Activated T-cell treated with anti-CD3 and anti-CD28 coated beads, Interleukin-2, amount 50 U/mL, for 1 hour (primary cell): ENCODE measurements at places on chromosomes 6 and 20.
A peak's percentile ranks its signal among the peaks of the same experiment; 100 is the strongest.

- no peak for DNase-seq
Measured at GRCh38 chr6:127148511-127148910, 30.0 kb downstream of the RSPO3 start.

DNA sequence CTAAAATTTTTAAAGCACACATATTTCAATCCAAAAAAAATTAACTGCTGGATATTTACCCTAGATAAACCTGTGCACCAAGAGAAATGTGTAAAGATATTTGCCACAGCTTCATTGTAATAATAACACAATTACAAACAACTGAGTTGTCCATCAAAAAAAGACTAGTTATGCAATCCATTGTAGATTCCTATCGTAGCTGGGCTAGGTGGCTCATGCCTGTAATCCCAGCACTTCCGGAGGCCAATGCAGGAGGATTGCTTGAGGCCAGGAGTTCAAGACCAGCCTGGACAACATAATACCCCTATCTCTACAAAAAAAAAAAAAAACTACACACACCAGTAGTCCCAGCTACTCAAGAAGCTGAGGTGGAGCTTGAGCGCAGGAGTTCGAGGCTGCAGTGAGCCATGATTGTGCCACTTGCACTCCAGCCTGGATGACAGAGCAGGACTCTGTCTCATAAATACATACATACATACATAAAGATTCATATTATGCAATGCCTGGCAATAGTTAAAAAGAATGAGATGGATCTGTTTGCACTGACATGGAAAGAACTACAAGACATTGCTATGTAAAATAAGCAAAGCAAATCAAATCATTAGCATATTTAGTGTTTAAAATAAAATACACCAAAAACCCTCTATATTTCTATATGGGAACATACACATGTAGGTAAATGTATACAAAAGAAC lies 56.5 kb upstream of the CCDC28A start:
- no peak for DNase-seq

- DNase-seq = peak; percentile 49
Measured at GRCh38 chr6:33620158-33620855, 815 bp upstream of the ITPR3 start.

DNA sequence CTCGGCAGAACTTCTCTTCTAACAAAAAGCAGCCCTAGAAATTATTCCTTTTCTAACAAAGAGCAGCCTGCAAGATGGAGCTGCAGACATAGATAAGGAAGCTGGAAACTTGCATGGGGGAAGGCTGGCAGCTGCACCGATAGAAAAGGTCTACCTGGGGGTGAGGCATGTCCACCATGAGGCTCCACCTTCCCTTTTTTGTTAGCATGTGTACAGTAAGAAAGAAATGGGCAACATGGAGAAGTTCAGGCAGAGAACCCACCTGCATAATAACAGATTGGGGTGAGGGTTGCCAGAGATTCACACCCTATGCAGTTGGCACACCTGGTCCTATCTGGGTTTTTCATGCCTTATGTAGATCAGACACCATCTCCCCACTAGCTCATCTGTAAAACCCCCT lies 25.4 kb downstream of the ZNF311 start:
- DNase-seq = no peak

DNA sequence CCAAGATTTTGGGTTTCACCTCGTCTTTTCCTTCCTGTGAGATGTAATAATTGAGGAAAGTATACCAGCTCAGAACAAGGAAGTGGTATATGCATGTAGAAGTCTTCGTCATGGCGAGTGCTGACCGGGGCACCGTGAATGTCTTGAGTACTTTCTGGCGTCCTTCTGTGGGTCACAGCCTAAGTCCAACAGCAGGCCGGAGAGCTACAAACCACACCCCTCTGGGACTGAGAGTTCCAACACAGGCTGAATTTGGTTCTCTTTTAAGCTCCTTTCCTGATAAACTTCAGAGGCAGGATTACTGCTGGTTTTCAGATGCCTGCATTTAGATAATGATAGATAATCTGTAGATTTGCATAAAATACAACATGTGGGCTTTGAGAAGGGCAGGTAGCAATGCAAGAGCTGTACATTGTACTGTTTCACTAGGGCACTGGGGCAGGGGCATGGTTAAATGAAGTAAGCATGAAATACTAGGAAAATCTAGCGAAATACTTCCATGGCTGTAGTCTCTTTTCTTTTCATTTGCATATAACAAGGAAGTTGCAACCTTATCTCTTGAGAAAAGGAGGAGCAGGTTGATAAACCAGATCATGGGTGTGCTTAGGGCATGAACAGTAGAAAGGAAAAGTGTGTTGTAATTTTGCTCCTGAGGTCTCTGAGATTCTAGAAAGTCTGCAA lies at the start of gene ADTRP:
Gene ADTRP (minus strand): TSS at position 156 of the 681 bp plus-strand sequence. CDS start 44 bp downstream, at position 112.
- DNase-seq = no peak

- DNase-seq = no peak
Measured at GRCh38 chr6:69135927-69136326, 500.8 kb downstream of the ADGRB3 start.

DNA sequence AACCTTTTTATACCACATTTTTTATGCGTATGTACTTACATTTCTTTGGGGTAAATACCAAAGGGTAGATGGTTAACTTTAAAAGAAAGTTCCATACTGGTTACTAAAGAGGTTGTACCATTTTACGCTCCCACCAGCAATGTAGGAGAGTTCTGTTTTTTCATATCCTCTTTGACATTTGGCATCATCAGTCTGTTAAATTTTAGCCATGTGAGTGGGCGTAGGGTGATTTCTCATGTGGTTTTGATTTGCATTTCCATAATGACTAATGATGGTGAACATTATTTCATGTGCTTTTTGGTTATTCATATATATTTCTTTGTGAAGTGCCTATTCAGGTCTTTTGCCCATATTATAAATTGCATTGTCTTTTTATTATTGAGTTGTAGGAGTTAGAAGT lies 194.2 kb downstream of the PRL start:
- no peak for DNase-seq

- DNase-seq = no peak
Measured at GRCh38 chr6:132526461-132526860, 11.6 kb upstream of the TAAR9 start.

- no peak for DNase-seq
Measured at GRCh38 chr6:96582436-96582835, 19.5 kb downstream of the FHL5 start.

- DNase-seq = no peak
Measured at GRCh38 chr20:7366189-7366588, 574.1 kb downstream of the HAO1 start.

GRCh38 chr6:106155219-106155830 lies 69.2 kb downstream of the PRDM1 start:
- no peak for DNase-seq

GRCh38 chr6:48766349-48766748 lies 655.4 kb upstream of the PTCHD4 start:
- DNase-seq = no peak

- no peak for DNase-seq
Measured at GRCh38 chr6:38039502-38039901, 220.0 kb downstream of the ZFAND3 start.
